ENCODE measurements at places on chromosomes 5 and 9.
A peak's percentile ranks its signal among the peaks of the same experiment; 100 is the strongest.

DNA sequence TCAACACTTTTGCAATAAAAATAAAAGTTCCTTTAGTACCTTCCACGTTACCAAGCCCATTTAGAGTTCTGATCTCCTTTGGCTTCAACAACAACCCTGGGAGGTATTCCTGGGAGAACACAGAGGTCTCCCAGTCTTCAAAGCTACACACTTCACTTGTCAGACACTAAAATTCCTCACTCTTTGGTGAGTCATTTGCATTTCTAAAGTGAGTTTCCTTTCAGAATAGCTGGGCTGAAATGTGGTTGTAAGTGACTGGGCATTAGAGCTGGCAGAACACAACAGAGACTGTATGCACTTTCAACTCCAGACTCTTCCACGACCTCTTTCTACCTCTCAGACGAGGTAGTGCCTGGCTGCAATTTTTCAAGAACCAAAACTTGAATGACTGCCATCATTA is 11.5 kb upstream of the F2RL1 start:
- peak; percentile 85 for DNase-seq

DNA sequence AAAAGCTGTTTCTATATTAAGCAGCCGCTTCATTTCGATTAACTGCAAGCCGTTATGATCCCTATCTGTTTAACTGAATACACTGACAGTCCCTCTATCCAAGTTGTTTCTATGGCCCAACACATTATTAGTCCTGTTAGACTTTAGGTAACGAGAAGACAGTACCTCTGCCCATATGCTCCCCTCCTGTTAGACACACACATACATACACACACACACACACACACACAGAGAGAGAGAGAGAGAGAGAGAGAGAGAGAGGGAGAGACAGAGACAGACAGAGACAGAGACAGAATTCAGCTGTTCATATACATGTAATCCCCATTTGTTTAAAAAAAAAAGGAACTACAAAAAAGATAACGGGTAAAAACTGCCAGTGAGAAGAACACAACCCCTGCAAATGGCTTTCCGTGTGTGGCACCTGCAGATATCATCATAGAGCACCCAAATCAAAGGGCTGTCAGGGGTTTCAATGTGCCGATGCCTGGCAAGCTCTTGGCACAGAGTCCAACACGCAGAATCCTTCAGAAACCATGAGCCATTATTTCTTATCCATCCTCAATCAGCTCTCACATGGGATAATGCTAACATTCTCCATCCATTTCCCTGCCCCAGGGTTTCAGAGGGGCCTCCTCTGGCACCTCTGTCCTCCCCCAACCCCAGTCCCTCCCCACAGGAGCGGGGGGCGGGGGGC is 144.0 kb downstream of the MYO10 start:
- no peak for DNase-seq

GRCh38 chr5:88776692-88777091 is 106.3 kb downstream of the MEF2C start:
- DNase-seq: no peak

- DNase-seq: peak; percentile 37
Observed at GRCh38 chr5:10323588-10324488, 16.1 kb upstream of the CMBL start.

DNA sequence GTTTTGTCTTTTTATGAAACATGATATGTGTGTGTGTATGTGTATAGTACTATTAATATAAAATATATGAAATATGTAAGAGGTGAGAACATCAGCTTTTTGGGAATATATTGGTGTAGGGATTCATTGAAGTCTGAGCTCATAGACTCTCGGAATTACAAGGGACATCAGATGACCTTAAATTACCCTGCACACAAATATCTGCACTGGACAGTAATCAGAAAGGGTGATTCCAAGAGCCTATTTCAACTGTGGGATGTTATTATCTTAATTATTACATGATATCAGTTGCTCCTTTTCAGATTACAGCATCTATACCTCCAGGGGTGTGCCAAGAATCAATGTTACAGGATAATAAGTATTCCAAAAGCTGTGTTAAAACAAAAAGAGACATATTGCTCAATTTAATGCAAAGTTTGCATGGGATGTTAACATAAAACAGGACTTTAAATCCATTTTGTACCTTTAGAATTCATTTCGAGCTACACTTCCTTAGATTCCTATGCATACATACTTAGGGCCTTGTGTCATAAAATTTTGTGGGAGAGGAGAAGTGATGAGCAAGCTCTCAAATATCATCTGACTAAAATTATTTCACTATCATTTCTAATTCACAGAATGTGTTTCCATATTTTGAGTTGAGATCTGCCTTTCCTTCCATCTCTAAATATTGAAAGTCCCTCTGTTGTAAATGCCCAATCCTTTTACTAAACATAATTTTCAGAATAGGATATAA is 365.2 kb downstream of the BRINP1 start:
- peak; percentile 89 for DNase-seq

GRCh38 chr9:125161284-125161918 is 18.1 kb upstream of the SCAI start:
- peak; percentile 60 for DNase-seq

DNA sequence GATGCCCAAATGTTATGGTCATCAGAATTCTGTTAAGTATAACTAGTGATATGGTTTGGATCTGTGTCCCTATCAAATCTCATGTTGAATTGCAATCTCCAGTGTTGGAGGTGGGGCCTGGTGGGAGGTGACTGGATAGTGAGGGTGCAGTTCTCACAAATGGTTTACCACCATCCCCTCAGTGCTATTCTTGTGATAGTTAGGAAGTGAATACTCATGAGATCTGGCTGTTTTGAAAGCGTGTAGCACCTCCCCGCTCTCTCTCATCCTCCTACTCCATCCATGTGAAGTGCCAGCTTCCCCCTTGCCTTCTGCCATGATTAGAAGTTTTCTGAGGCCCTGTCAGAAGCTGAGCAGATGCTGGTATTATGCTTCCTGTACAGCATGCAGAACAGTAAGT is 359.5 kb downstream of the TMEM167A start:
- no peak for DNase-seq

GRCh38 chr5:67425514-67425913 is 228.9 kb upstream of the CD180 start:
- peak; percentile 63 for DNase-seq

- no peak for DNase-seq
Observed at GRCh38 chr9:132609184-132609583, 26.8 kb downstream of the BARHL1 start.

DNA sequence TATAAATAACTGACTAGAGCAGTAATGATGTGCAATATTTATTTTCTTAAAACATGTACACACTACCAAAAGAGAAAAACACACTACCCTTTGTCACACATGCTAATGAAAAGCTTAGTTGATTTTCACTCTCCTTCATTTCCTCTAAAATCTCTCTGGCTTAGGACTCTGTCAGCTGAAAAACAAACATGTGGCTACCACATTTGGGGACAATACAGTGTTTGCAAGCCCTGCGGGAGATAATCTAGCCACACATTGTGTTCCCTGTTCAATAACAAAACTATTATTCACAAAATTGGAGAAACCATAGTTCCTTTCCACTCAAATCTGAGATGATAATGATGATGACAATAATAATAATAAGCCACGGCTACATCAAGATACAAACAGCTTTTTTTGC is 3.5 kb upstream of the LOX start:
- no peak for DNase-seq

- no peak for DNase-seq
Observed at GRCh38 chr5:174723979-174724483, 351 bp upstream of the MSX2 start.

DNA sequence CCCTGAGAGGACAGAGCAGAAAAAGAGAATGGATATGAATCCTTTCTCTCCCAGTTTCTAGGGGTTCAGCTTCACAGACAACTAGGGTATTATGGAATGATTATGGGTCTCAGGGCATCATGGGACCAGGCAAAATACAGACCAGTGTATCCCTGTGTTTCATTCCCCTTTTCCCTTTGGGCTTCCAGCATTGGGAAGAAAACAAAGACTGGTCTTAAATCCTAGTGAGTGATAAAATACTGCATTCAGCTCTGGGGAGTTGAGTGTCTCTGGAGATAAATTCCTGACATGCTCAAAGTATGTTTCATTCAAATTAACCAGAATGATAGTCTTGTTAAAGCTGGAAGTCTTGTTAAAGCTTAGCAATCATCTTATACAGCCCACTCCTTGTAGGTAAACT is 2.4 kb upstream of the POU4F3 start:
- DNase-seq: no peak

- no peak for DNase-seq
Observed at GRCh38 chr5:66553368-66553912, 42.8 kb upstream of the MAST4 start.

DNA sequence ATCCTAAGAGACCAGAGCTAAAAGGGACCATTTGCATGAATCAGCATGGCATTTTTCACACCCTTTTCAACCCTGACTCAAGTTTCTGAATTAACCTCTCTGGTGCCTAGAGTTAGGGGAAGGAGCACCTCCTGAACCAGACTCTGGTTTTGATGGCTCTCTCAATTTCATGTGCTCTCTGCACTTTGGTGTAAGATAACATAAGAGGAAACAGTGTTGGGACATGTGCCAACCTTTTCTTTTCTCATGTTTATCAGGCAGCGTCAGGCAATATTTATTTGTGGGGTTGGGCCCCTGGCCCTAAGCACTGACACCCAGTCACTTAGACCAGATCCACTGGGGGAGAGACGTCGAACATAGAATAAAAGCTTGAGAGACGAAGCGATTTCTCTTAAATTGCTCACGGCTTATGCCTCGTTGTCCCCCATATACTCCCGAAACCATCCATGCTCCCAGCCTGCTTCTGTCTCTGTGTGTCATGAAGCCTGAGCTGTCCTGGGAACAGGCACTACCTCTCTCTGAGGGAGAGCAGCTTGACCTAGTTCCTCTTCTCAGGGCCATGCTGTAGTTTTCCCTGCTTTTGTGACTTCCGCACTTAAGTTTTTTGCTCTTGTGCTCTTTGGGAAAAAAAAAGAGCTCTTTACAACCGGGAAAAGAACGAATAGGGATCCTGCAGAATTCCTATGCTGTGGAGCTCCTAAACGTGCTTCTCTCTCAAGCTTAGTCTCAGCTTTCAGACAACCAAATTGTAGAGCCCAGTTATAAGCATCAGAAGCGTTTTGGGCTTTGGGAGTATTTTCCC is 195.7 kb downstream of the NR3C1 start:
- DNase-seq: no peak

- DNase-seq: no peak
Observed at GRCh38 chr9:97910357-97910756, 11.9 kb downstream of the TRMO start.

DNA sequence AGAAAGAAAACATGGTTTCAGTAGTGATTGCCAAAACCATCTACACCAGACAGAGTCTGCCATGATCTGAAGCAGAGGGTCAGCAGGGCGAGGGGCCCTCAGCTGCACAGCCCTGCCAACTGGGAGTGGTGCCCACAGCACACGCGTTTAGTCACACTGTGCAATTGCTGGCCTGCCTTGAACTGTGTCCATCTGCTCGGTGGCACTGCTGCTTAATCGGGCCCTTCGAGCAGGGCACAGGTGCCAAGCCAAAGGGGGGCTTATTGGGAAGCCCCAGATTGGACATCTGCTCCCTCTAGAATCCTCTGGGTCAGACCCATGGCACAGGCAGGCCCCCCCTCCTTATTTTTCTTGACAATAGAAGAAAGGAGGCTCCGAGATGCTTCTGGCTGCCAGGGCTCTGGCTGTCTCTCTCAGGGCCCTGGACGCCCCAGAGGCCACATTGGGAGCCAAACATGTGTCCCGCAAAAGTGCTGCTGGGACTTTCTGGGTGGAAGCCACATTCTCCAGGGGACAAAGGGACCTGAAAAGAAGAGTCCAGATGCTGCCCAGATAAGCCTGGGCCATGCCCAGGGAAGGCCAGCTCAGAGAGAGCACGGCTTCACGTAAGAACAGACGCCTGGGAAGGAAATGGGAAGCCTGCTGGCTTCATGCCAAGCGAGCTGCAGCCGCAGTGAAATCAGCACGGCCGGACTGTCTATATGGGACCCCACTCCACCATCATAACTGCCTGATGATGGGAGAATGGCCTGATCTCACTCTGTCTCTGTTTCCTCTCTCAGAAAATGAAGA is 349.2 kb downstream of the GADD45G start:
- peak; percentile 8 for DNase-seq

DNA sequence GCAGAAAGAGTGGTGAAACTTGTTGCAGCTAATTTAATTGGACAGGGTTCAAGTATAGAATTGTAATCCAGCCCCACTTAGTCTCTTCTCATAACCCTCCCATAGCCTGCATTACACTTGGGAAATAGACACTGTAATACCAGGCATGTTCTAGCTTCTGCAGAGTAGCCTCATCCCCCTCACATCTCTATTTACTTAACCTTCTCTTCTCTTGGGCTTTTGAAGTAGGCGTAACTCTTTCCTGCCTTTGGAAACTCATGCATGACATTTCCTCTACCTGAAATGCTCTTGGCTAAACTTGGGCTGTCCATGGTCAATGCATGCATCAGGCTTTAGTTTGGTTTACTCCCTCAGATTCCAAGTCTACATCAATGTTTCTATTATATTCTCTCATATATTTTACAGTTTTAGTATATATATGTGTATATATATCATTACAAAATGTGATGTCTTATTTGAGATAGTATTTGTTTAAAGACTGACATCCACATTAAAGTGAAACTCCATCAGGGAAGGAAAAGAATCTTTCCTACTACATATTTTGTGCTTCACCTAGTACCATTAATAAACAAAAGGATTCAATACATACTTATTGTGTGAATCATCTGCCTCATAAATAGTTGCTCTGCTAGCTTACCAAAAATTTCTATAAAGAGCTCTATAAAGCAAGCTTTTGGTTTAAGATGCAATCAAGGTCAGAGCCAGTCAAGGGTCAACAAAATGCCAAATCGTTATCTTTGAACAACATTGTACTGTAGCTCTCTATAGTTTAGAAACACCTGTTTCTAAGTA is 1158.0 kb downstream of the MAT2B start:
- DNase-seq: peak; percentile 26

DNA sequence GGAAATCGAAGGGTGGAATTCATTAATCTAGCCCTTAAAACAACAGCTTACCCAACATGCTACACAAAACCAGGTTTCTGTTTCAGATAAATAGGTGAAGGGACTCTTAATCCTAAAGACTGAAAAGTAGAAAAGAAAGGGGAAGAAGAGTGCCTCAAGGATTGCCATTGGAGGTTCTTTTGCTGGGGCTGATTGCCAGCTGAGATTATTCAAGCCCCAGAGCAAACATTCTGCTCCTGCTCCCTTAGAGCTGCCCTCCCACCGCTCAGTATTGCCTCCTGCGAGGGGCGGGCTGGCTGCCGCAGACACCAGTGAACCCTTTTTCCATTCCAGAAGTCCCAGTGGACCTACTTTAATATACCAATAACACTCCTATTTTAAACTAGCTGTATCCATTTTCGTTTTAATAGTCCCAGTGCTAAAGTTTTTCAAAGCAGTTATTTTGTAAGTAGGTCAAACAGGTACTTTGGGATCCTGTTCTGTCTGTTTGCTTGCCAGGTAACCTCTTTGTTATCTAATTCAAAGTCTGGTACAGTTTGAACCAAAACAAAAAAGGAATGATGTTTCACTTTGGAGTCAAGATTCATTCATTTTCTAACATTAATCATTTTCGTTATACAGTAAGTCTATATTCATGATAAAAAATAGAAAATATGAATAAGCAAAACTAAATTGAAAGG is 38.6 kb downstream of the HMGCS1 start:
- no peak for DNase-seq

All from fibroblast of upper back skin (primary cell).